ENCODE measurements at places on chromosomes 3 and 15.
A peak's percentile ranks its signal among the peaks of the same experiment; 100 is the strongest.

- DNase-seq = no peak
Observed at GRCh38 chr15:44102675-44103254, 92.3 kb downstream of the FRMD5 start.

DNA sequence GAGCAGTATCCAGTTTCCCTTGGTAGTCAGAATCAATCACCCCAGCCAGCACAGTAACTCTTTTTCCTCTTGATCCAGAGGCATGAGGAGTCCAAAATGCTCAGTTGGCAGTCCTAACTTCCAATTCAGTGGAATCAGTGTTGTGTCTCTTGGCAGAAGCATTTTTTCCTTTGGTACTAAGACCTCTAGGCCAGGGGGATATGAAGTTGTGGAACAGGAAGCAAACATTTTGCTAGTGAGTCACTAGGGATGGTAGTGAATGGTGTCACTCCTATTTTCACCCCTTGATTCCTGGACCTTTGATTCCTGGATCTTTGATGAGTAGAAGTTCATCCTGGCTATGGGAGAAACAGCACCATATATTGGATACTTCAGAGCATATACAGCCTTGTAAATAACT, 70.5 kb upstream of the ALDH1A3 start:
- DNase-seq = no peak

GRCh38 chr3:150738688-150739087, 24.3 kb downstream of the SIAH2 start:
- DNase-seq = no peak

- DNase-seq = no peak
Observed at GRCh38 chr3:95965704-95966336, 848.6 kb upstream of the EPHA6 start.

- DNase-seq = no peak
Observed at GRCh38 chr15:68022061-68022460, 32.1 kb upstream of the PIAS1 start.

DNA sequence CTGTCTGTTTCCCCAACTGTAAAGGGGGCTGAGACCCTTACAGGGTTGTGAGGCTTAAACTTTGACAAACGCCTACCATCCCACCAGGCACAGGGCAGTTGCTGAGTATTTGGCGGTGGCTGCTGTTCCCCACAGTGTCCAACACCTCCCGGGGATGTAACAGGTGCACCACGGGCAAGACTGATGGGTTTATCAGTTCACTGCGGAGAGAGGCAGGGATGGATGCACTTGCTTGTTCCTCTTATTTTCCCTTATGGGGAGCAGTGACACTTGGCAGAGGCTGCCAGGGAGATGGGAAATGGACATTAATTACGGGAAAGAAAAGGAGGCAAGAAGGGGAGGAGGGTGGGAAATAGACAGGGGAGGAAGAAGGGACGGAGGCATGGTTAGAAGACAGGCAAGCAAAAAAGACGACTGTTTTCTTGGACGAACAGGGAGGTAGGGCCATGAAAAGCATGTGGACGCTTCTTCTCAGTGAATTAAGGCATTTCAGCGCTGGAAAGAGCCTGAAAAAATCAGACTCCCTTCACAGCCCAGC, 16.6 kb upstream of the ADIPOQ start:
- DNase-seq = no peak

DNA sequence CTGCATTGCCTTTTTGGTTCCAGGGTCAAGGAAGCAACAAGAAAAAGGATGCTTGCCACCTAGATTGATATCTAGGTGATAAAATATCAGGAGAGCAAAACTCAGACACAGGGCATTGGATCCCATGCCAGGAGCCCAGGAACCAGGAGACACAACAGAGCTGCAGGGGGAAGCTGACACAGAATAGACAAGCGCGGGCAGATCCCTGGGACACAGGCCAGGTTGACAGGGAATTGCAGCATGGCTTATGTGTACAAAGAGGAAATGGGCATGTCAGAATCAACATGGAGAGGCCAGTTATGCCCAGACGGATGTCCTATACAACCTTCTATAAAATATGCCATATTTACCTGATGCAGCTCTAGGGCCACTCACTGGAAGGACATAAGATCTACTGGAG, 84.2 kb downstream of the SEMA6D start:
- no peak for DNase-seq

DNA sequence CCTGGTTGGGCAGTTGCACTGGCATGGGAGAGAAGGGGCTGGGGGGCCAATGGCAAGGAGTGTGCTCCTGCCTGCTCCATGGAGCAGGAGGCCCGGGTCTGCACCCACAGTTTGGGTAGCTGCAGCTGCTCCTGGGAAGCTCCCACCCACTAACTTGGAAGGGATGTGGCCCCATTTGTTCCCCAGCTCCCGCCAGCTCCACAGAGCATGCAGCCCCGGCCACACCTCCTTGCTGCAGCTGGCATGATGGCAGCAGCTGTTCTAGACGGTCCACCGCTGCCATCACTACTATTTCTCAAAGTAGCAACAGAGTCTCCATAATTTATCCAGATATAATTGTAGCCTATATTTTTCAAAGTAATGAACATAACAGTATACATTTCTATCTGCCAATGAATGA, 65.8 kb downstream of the PIK3CB start:
- DNase-seq = no peak

GRCh38 chr3:111910806-111911205, 51.7 kb downstream of the PHLDB2 start:
- DNase-seq = no peak

DNA sequence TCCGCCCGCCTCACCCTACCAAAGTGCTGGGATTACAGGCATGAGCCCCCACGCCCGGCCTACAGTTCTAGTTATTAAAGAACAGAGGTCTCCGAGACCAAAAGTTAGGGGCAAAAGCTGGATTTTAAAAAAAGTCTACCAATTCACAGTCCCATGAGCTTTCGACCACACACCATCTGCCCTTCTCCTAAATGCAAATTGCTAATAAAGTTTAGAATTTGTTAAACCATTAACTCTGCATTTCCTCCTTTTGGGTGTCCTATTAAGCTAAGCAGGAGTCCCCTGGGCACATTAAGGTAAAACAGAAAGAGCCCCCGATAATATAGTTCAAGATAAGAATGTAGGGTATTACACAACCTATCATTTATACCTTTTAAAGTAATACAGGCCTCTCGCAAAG, 322.7 kb downstream of the FOXP1 start:
- DNase-seq = no peak

GRCh38 chr3:56845505-56845904, 43.8 kb upstream of the ARHGEF3 start:
- no peak for DNase-seq

GRCh38 chr3:56610669-56611335, 53.8 kb downstream of the CCDC66 start:
- no peak for DNase-seq

- DNase-seq = no peak
Observed at GRCh38 chr3:30585654-30586053, 20.7 kb upstream of the TGFBR2 start.

- DNase-seq = no peak
Observed at GRCh38 chr3:36733162-36733696, 31.1 kb downstream of the DCLK3 start.

DNA sequence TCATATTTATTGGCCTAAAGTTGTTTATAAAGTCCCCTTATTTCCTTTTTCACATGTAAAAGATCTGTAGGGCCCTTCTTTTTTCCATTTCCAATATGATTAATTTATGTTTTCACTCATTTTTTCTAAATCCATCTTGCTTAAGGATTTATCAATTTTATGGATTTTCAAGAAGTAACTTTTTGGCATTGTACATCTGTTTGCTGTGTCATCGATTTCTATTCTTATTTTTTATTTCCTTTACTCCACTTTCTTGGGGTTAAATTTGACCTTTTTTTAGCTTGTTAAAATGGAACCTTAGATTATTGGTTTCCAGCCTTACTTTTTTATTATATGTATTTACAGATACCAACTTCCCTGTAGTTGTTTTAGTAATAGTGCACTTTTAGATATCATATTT, 207.9 kb downstream of the LRTM1 start:
- no peak for DNase-seq

DNA sequence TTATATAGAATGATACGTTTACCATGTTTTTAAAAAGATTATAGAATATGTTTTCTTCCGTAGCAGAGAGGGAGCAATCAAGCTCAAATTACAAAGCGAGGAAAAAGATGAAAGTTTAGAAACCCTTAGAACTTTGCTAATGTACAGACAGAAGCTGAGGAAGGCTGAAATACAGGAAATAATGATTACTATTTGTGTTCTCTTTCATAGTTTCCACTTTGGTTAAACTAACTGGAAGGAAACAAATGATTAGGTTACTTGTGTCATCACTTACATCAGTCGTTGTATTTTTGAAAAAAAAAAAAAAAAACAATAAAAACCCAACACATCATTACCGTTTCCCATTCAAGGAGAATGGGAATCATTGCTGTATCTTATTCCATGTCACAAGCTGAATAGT, 337.8 kb upstream of the CBLB start:
- DNase-seq = no peak

- no peak for DNase-seq
Observed at GRCh38 chr3:114764056-114764492, 383.0 kb downstream of the ZBTB20 start.

- no peak for DNase-seq
Observed at GRCh38 chr15:45148076-45149059, 18.6 kb downstream of the DUOX1 start.

- no peak for DNase-seq
Observed at GRCh38 chr3:197031315-197032285, 2.0 kb upstream of the MELTF start.

DNA sequence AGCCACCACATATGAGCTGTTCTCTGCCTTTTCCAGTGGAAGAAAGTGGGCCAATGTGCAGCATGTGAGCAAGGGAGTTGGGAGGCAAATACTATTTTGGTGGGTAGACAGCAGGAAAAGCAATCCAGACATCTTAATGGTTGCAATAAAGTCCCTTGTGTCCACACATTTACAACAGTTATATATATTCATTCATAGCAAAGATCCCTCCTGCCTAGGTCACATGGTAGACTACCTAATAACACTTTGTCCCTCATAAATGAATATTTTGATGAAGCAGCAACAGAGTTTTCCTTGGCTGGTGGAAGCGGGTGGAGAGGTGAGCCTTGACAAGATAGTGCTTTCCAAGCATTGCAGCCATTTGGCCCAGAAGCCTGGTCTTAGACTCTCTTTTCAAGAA, 6.2 kb upstream of the NSMCE3 start:
- DNase-seq = no peak

DNA sequence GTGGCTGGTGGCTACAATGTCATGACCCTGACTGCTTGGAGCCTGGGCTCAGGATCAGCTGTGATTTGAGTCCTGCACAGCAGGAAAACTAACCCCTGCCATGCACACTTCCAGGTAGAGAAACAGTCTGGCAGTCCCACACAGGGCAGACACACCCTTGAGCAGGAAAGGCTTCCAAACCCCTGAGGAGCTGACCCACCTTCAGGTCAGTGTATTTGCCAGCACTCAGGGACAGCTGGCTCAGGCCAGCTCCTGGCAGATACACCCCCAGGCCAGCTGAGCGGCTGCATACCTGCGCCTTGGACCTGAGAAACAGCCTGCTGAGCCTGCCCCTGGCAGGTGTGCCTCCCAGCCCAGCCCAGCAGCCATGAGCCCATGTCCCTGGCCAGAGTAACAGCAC, 22.2 kb upstream of the CDAN1 start:
- no peak for DNase-seq

GRCh38 chr15:69869291-69869690, 228.4 kb downstream of the TLE3 start:
- DNase-seq = no peak

DNA sequence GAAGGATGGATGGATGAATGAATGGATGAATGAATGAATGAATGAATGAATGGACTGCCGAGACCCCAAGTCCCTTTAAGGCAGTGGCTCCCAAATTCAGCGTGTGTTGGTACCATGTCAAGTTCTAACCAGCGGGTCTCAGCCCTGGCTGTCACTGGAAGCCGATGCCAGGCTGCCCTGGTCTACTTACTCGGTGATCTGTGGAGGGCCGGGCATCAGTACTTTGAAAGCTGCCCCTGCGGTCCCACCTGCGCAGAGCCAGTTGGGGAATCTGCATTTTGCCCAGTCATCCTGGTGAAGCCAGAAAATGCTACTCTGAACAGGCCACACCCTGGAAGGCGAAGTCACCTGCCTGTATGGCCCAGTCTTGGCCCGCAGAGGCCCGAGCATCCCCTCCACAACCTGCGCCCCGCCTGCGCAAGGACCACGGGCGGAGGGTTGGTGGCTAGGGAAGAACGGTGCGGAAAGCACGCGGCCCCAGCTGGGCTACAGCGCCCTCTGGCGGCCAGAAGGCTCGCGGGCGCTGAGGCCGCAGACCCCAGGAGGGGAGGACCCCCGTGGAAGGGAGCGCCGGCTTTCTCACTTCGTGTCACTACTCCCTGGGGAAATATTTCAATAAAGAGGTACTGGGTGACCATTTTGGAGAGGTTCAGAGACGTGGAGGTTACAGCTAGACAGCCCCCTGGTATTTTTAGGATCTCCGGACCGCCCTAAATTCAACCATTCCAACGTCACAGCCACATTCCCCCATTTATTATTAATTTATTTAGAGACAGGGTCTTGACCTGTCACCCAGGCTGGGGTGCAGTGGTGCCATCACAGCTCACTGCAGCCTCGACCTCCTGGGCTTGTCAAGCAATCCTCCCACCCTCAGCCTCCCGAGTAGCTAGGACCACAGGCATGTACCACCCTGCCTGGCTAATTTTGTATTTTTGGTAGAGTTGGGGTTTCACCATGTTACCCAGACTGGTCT, 34.9 kb downstream of the PRKCD start:
- DNase-seq = peak; percentile 67

- DNase-seq = no peak
Observed at GRCh38 chr3:126618760-126619159, 36.2 kb downstream of the TXNRD3 start.

DNA sequence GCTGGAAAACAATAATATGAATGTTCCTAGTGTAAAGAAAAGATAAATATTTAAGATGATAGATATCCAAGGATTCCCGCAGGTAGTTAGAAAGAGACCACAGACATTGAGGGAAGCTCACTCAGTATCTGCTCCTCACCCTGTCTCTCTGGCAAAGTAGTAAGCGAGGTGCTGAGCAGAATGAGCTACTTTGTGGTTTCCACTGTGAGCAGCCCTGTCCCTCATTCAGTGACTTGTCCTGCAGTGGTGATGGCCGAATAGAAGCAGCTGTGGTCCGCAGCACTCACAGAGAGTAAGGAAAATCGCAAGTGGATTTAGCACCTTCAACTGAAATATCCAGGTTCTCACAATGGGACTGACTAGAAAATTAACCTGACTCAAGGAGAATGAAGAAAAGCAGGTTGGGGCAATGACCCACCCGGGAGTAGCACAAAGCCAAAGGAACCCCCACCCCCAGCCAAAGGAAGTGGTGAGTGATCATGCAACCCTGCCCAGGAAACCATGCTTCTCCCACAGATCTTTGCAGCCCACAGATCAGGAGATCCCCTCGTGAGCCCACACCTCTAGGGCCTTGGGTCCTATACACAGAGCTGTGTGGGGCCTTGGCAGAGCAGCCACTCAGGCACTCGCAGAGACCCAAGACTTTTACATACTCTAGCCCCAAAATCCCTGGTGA, 21.8 kb upstream of the SLC25A38 start:
- no peak for DNase-seq
